ENCODE measurements at places on chromosomes 1 and 21.

DNA sequence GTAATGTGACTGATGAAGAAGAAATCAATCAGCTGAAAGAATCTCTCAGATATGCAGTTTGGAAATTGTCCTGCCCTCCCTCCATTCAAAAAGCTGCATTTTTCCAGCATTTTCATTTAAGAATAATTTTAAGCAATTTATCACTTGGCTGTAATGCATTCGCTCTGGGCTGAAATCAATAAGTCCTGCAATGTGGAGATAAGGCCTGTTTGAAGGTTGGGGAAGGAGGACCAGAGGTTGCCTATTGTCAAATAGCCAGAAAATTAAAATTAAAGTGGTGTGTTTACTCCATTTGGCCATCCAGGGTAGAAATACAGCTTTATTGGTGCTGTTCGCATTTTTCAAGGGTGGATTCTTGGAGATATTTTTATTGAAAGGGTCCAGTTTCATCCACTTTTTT is 187.6 kb upstream of the NFIA start:
- DNase-seq: no peak

- no peak for DNase-seq
Measured at GRCh38 chr1:210726621-210727020, 397.9 kb downstream of the HHAT start.

GRCh38 chr21:38561205-38561604 is 62.9 kb upstream of the ERG start:
- no peak for DNase-seq

DNA sequence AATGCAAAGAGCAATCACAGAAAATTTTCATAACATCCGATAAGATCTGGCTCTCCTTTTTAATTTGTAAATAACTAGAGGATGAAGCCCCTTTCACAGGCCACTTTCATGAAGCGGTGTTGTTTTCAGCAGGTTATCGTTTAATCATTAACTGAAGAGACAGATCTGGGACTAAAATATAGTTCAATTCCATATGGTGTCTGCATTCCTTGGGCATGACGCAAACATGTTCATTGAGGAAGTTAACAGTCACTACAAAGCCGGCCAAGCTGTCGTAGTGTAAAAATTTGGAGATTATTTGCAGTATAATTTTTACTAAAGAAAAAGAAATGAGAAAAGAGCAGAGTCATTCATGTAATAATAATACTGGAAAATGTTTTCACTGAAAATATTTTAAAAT is 565.2 kb upstream of the ADAMTS5 start:
- no peak for DNase-seq

- no peak for DNase-seq
Measured at GRCh38 chr1:87600854-87601253, 272.2 kb downstream of the LMO4 start.

DNA sequence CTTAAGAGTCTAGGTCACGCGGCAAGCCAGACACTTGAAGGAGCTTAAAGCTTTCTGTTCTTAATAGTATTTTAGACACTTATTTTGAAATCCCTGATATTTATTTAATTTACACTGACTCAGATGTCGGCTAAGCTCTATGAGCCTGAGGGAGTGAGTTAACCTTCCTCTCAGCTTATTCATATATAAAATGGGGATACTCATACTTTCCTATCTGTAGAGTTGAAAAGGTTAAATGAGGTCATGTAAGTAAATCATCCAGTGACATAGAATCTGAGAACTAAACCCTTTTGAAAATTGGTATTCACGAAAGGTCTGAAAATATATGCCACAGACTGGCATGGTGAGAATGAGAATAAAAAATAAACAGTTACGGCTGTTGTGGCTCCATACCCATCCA is 1.4 kb upstream of the GPR161 start:
- DNase-seq: no peak

DNA sequence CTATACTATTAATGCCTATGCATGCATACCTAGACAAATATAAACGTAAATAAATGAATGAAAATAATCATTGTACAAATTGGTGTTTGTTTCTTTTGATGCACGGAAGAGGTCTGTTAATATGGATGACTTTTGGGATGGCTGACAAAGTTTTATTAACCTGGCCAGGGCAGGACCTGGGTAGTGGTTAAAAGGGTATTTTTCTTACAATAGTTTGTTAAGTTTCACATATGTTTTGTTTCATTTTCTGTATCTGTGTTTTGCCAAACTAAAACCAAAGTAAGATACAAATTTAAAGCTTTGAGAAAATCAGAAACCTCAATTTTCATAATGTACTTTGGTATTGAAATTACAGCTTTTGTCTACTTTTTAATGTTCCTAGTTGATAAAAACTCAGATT is 222.7 kb upstream of the OLFM3 start:
- DNase-seq: no peak

- DNase-seq: no peak
Measured at GRCh38 chr1:236091933-236092318, 27.0 kb upstream of the NID1 start.

GRCh38 chr1:30811187-30811586 is 53.6 kb upstream of the LAPTM5 start:
- no peak for DNase-seq

- no peak for DNase-seq
Measured at GRCh38 chr1:41735631-41736260, 183.0 kb downstream of the HIVEP3 start.

DNA sequence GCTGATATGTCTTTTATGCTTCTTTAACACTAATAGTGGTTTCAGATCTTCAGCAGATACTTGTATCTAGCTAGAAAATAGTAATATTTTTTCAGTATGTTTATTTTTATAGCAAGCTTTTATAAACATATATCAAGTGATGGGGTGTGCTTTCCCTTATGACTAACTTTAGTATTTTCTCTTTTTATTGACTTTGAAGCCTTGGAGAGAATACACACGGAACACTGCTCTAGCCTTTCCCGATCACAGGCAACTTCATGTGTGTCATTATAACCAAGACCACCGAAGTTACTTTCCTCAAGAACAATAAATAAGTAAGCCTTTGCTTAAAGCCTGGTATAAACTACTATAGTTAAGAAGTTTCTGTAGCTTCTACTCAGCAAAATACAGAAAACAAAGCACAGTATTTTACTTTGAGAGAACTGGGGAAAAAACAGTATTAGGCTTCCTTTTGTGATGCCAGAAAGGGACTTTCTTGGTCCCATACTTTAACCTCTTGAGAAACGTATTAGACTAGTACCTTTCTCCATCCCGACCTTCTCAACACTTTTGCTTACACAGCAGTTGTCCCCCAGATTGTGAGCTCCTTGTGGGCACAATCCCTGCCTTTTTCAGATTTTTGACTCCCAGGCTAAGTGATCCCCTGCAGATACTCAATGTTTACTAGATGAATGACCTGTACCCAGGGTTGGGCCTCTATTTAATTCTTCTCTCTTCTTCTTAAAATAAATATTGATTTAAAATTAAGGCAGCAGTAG is 3.3 kb downstream of the ADSS2 start:
- no peak for DNase-seq

- no peak for DNase-seq
Measured at GRCh38 chr1:224381880-224382548, 25.3 kb downstream of the CNIH4 start.

DNA sequence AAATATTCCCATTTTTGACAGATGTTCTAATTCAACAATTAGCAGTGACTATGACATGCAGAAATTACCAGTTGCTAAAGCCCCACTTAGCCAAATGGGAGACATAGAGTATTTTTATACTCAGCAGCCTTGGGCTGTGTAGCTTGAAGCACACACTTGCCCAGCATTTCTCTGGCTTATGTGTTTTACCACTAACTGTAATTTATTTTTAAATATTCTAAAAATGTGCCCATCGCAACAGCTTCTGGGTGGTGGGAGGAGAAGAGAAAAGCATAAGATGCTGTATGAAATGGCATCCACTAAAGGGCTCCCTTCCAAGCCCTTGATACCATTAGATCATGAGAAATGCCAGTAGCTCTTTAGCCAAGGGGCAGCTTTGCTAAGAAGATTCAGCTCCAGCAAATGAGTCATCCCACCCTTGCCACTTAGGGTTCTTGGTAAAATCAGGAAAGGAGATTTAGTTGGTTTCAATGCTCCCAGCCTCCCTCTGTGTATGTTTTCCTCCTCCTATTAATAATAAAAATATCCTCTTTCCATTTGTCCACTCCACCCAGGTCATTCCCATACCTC is 462.7 kb upstream of the DEPDC1 start:
- no peak for DNase-seq

GRCh38 chr1:109639841-109640184 is 16.1 kb upstream of the GSTM4 start:
- DNase-seq: no peak

DNA sequence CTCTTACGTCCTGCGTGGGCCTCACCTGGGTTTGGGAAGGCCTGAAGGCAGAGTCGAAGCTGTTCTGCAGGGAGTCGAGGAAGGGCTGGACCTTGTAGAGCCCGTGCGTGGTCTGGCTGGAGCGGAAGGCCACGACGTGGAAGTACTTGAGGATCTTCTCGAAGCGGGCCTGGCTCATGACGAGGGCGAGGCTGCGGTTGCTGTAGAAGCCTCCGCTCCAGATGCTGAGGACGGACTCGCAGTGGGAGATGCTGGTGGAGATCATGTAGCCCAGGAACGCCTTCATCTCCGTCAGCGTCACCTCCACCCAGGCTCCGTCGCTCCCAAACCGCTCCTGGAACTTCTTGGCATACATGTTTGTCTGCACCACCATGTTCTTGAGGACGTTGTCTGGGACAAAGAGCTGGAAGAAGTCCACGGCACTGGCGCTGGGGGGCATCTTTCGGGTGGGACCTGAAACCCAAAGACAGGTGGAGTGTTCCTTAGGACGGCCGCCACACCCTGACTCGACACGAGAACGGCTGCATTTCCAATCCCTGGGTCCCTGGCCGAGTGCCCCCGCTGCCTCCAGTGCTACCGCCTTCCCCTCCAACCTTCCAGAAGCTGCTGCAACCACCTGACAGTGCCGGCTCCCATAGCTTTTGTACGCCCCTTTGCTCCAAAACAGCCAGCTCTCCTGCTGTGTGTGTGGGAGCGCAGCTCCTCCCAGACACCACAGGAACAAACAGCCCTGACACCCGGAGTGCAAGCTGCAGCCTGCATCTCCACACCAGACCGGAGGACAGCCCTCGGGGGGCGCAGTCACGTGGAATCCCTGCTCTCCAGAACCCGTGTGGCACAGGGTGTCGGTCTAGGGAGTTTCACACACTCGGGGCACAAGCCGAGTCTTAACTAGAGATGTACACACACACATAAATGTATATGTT is 69.0 kb downstream of the PGBD5 start:
- no peak for DNase-seq

DNA sequence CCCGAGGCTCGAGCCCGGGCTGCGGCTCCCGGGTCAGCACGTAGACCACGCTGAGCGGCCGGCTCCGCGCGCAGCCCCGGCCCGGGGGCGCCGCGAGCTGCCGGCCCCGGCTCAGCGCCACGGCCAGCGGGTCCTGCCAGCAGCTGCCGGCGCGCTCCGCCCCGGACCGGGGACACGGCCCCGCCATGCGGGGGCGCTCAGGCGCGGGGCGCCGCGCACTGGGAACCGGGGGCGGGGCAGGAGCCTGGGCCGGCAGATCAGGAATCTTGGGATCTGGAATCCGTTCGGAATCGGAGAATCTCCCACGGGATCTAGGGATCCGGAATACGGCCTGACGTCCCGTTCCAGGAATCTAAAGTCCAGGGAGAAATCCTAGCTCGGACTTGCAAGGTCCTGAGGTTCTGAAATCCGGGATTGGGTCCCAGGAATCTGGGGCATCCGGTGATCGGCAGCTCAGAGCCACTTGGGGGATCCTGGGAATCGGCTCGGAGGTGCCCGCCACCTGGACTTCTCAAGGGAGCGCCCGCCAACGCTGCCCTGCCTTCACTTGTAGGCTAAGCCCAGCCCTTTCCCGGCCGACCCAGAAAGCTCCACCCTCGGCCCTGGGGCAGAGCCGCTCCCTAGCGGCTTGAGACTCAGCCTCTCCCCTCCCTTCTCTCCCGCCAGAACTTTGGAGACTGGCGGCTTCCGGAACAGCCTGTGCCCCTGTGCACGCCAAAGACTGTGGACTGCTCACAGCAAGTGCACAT is at the start of gene MAP3K6:
Gene MAP3K6 (minus strand): TSS at position 551 of the 749 bp plus-strand sequence. CDS start 364 bp downstream, at position 187.
- DNase-seq: peak; percentile 78

DNA sequence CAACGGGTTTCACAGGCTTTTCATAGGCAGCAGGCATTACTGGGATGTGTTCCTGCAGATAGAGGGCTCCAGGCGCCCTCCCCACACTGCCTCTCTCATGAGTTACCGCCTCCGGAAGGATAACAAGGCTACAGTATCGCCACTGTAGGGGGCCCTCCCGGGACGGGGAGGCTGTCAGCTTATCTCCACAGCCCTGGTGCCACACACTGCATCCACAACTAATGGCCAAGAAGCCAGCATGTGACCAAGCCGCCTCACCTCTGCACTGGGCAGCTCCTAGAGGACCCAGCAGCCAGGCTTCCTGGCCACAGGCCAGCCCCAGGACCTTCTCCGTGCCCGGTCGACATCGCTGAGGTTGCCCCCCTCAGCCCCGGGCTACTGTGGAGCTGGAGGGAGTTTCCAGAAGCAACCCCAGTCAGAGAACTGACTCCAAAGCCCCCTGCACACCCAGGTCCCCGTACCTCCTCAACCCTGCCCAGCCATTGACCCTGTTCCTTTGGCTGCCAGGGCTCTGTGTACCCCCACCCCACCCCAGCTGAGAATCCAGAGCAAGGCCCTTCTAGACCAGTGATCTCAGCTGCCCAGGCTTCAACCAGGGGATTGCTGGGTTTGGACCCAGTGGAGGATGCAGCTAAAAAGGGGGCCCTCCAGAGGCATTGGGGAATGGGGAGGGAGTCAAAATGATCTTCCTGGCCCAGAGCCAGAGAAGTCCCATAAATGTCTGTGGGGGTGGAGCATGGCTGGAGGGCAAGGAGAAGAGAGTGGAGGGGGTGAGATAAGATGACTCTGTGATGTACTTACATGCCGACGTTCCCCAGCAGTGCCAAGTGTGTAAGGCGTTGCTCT is 45.0 kb downstream of the NEK2 start:
- DNase-seq: no peak

DNA sequence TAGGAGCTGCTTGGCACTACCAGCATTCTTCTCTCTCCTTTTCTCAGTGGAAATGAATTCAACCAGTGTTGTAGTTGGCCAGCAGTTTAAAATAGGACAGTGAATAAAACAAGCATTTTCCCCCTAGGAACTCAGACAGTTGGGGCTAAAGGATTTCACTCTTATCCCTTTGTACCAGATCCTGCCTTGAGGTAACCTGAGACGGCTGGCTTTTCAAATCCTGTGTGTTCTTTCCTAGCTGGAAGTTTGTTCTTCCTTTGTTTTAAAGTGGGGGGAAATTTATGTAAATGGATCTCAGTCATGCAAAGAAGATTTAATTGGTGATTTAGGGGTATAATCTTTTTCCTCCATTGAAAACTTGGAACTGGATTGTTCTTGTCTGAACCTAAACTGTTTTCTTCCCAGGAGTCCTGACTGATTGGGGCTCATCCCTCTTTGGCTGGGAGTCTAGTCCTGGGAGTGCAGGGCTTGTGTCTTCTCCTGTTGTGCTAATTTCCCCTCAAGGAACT is 23.3 kb downstream of the ZP4 start:
- no peak for DNase-seq

Measured in GM13977 (cell line).